Heart right ventricle (tissue), 16 donors: ENCODE measurements at places on chromosomes 4 and X.

DNA sequence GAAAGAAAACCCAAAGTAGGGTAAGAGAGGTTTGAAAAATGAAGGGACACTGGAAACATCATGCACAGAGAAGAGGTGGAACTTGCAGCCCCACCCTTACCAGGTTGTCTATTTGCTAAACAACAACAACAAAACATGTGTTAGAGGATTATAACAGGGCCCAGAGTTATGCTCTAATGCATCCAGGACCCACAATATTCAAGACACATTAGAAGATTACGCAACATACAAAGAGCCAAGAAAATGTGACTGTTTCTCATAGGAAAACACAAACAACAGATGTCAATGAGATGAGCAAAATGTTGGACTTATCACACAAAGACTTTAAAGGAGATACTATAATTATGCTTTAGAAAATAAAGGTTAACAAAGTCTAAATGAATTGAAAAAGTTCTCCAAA, 128.5 kb downstream of the LRBA start:
- H3K27me3 ChIP-seq = no peaks in the 10 kb centered on the region
- no peak for DNase-seq
- H3K4me3 ChIP-seq = no peak overlapping the region
- no peaks in the 10 kb centered on the region for H3K36me3 ChIP-seq

DNA sequence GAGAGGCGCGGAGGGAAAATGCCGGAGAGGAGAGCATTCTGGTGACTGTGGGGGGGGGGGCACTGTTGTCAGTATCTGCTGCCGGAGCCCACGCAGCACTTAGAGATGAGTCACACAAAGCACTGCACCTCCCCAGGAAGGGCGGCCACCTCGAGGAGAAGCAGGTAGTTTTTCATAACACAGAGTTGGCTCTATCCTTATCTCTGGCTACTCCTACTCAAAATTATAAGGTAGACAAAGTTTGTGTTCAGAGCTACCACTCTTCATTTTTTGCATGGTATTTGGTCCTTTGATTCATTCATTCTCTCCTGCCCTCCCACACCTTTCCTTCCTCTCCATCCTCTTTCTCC, 76.2 kb upstream of the SCOC start:
- H3K27ac ChIP-seq = no peak overlapping the region
- no peaks in the 10 kb centered on the region for H3K27me3 ChIP-seq
- H3K4me1 ChIP-seq = peaks cover 7% of the 10 kb centered on the region
- no peak overlapping the region for H3K4me3 ChIP-seq
- H3K36me3 ChIP-seq = no peaks in the 10 kb centered on the region
- no peak for DNase-seq

GRCh38 chr4:40749717-40750460, at the start of gene NSUN7:
Gene NSUN7, plus strand, starts transcription at chr4:40749955. Its CDS starts 739 bp downstream, at chr4:40750694.
- H3K4me3 ChIP-seq = peak within 1 kb of the TSS; percentile 32
- no peaks in the 10 kb centered on the region for H3K36me3 ChIP-seq
- DNase-seq = peak; percentile 26
- no peak within 1 kb of the TSS for H3K27ac ChIP-seq

- DNase-seq = no peak
- peaks cover 16% of the 10 kb centered on the region for H3K4me1 ChIP-seq
- peaks cover 3% of the 10 kb centered on the region for H3K36me3 ChIP-seq
- no peaks in the 10 kb centered on the region for H3K27me3 ChIP-seq
- peak overlapping the region; percentile 83 for H3K4me3 ChIP-seq
- H3K27ac ChIP-seq = peak overlapping the region; percentile 94
Observed at GRCh38 chr4:55947254-55947882, 1.4 kb upstream of the CEP135 start.

GRCh38 chrX:153966841-153967535, 4.6 kb downstream of the HCFC1 start:
- no peak for DNase-seq
- peaks cover 37% of the 10 kb centered on the region for H3K4me1 ChIP-seq
- no peak overlapping the region for H3K27ac ChIP-seq
- no peaks in the 10 kb centered on the region for H3K27me3 ChIP-seq

GRCh38 chr4:158280856-158281255, 70.6 kb downstream of the TMEM144 start:
- H3K4me1 ChIP-seq = no peaks in the 10 kb centered on the region
- H3K27me3 ChIP-seq = no peaks in the 10 kb centered on the region
- no peak for DNase-seq

DNA sequence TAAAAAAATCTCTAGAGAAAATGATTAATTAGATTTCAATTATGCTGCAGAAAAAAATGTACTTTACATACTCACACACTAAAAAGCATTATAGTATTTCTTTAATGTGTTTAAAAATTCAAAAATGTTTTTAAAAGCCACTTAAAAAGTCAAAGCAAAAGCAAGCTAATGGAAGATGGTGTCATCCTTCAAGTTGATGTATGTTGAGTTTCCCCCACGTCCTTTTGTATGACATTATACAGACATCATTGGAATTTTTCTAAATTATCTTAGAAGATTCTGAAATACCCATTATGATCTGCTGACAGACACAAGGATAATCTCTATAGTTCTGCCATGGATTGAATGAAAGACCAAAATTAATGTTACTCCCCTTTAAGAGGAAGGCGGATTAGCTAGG, 393.7 kb upstream of the TENM3 start:
- no peak for DNase-seq
- no peaks in the 10 kb centered on the region for H3K36me3 ChIP-seq
- H3K27me3 ChIP-seq = no peaks in the 10 kb centered on the region
- H3K4me3 ChIP-seq = no peak overlapping the region

DNA sequence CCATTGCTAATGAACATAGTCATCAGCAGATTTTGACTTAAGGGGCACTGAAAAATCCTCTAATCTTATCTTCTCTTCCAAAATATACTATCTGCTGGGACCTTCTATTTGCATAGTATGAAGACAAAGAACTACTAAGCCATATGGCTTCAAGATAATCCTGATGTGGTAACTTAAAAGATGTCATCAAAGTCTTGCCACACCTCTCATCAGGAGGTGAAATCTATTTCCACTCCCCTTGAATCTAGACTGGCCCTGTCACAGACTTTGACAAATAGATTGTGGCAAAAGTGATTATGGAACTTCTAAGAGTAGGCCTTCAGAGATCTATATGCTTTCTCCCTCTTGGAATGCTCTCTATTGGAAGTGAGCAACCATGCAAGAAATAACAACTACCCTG, 27.3 kb upstream of the TET2 start:
- DNase-seq = no peak
- H3K27me3 ChIP-seq = no peaks in the 10 kb centered on the region
- H3K27ac ChIP-seq = no peak overlapping the region
- no peak overlapping the region for H3K4me3 ChIP-seq

DNA sequence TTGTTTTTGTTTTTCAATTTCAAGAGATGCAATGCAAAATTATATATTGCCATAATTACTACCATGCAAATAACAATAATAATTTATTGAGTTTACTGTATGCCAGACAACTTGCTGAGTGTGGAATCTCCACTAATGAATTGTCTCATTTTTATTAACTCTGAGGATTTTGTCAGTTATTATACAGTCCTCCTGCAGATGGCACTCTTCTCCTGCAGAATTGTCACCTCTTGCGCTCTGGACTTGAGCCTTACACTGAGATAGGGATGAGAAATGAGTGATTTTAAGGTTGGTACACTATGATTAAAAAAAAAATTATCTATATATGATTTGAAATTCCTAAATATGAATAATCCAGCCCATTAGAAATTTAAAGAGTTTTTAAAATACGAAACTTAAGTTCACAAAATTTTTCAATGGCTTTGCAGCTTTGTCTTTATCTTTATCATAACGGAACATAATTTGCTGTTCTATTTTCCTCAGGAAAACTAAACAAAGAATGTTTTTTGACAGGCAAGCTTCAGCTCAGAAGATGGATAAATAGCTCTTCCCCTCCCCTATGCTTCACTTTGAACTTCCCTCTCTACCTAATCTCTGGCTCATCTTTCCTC, 12.7 kb upstream of the PAQR3 start:
- H3K27ac ChIP-seq = no peak overlapping the region
- no peaks in the 10 kb centered on the region for H3K27me3 ChIP-seq
- DNase-seq = no peak
- H3K36me3 ChIP-seq = no peaks in the 10 kb centered on the region
- H3K4me3 ChIP-seq = no peak overlapping the region
- H3K4me1 ChIP-seq = no peaks in the 10 kb centered on the region

DNA sequence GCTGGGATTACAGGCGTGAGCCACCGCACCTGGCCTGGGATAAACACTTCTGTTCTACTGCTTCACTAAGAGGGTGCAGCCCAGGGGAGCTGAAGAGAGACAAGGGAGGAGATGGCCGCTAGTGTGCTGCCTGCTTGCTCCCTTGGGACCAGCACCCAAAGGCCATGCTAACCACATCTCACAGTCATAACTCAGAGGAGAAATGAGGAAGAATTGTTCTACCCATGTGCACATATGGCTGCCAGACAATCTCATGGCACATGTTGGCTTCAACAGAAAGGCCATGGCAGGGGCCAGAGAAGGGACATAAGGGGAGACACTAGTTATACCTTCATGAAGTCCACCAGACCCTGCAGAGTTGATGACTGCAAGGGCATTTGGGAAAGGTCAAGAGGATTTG, 22.4 kb downstream of the CLDN22 start:
- no peaks in the 10 kb centered on the region for H3K27me3 ChIP-seq
- no peaks in the 10 kb centered on the region for H3K36me3 ChIP-seq
- no peak overlapping the region for H3K27ac ChIP-seq
- H3K4me1 ChIP-seq = no peaks in the 10 kb centered on the region
- no peak for DNase-seq

DNA sequence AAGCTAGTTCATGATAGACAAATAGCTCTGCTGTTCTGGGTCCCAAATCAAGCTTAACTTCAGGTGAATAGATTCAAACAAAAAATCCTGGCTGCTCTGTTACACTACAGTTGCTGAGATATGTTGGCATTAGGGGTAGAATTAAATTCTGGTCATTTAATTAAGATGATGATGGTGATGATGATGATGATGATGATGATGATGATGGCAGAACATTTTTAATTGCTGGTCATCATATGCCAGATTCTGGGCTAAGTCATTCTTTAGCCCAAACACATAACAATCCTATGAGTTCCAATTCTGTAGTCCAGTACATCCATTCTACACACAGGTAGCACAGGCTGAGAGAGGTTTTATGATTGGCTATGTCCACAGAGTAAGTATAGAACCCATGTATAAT, 741.5 kb downstream of the STIM2 start:
- no peaks in the 10 kb centered on the region for H3K4me1 ChIP-seq
- H3K27me3 ChIP-seq = no peaks in the 10 kb centered on the region
- DNase-seq = no peak
- H3K27ac ChIP-seq = no peak overlapping the region

DNA sequence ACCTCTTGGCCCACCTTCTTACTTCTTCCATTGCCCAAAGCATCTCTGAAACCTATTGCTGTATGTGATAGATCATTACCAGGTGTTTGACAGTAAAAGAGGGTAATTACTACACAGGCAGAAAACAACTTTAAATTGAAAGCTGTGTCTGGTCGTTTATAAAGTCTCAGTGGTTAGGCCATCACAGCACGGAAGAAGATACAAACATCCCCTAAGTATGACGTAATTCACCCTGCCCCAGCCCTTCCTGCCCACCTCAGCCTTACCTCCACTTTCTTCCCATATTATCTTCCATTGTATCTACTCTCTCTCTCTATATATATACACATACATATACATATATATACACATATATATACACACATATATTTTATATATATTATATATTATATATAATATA, 805.8 kb upstream of the PABPC4L start:
- H3K27me3 ChIP-seq = no peaks in the 10 kb centered on the region
- no peak for DNase-seq
- H3K36me3 ChIP-seq = no peaks in the 10 kb centered on the region
- no peak overlapping the region for H3K27ac ChIP-seq
- no peaks in the 10 kb centered on the region for H3K4me1 ChIP-seq

DNA sequence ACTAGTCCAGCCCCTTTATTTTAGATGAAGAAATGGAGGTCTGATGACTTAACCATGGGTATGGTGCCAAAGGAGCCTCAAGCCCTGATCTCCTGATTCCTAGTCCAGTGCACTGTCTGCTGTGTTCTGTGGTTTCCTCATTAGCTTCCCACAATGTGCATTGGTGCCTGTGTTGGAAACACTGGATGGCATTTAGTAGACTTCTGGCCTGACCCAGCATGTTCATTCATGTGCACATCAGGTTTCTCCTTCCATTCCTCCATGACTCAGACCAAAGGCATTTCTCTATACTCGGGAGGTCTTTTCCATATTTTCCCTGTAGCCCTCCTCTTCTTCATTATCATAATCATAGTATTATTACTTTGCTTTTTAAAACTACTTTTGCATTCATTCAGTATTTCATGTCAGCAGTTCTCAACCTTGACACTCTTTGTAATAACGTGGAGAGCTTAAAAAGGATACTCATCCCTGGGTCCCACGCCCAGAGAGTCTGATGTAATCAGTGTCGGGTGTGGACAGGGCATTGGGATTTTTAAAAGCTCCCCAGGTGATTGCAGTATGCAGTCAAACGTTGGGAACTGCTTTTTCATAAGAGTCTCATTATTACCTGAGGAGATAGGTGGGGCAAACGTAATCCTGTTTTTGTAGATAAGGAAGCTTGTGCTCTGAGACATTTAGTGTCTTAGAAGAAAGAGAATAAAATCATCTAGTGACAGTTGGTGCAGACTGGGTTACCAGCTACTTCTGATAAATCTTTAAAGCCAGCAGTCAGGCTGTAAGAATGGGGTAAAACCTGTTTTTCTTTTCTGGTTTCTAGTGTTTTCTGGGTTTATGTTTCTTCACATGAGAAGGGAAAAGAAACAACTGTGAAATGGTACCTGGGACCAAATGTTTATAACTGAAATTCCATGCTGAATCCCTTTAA, 40.9 kb upstream of the XK start:
- H3K4me3 ChIP-seq = no peak overlapping the region
- no peak for DNase-seq
- no peaks in the 10 kb centered on the region for H3K36me3 ChIP-seq
- H3K27ac ChIP-seq = no peak overlapping the region
- H3K4me1 ChIP-seq = no peaks in the 10 kb centered on the region
- no peaks in the 10 kb centered on the region for H3K27me3 ChIP-seq

DNA sequence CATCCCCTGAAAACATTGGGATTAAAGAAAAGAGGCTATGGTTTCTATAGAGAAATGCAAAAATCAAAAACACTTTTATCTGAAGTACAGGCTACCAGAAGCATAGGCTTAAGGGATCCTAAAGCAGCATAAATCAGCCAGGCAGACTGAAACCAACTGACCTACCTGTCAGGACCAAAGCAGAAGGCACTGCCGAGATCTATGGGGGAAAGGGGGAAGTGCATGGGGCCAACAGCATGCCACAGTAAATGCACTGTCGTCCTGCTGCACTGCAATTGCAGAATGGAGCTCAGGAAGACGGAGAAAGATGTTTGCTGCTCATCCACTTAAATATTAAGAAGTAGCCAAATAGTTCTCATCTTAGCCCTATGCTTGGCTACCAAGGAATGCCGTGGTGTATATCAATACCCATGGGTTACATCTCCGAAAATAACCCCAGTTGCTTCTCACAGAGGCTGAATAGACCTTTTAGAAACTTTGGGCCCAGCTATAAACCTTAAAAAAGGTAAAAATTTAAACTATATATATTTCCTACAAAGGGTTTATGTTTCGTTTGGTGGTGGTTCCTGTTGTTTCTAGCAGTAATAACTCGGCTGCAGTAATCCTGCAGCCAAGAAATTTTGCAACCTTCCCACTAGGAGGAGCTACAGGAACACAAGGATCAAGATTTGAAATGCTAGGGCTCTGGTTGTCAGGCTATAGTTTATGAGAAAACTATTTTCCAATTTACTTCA, 312.2 kb upstream of the DIAPH2 start:
- H3K36me3 ChIP-seq = no peaks in the 10 kb centered on the region
- DNase-seq = no peak
- H3K27ac ChIP-seq = no peak overlapping the region
- H3K4me1 ChIP-seq = no peaks in the 10 kb centered on the region
- H3K4me3 ChIP-seq = no peak overlapping the region
